Stimulated activated CD8-positive, alpha-beta memory T cell treated with anti-CD3 and anti-CD28 coated beads, Interleukin-7, amount 100 ng/mL, for 24 hours (primary cell): ENCODE measurements at places on chromosomes 16 and 17.
A peak's percentile ranks its signal among the peaks of the same experiment; 100 is the strongest.

- no peak for DNase-seq
Measured at GRCh38 chr16:67372664-67373063, 20.6 kb downstream of the TPPP3 start.

- no peak for DNase-seq
Measured at GRCh38 chr16:2763173-2763572, 10.7 kb downstream of the SRRM2 start.

DNA sequence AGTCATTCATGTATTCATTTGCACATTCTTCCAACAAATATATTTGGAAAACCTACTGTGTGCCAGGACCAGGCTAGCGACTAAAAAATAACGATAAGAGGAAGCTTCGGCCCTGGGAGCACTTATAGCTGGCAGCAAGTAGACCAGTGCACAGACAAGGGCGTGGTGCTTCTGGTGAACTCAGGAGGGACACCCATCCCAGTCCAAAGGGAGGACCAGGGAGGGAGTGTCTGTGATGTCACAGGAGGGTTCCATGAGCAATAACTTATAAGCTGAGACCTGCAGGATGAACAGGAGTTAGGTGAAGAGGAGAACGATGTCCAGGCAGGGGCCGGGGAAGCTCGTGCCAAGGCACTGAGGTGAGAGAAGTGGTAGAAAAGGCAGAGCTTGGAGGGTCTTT is 17.4 kb upstream of the PHOSPHO1 start:
- no peak for DNase-seq

GRCh38 chr16:68217506-68217905 is 18.4 kb downstream of the ESRP2 start:
- no peak for DNase-seq

DNA sequence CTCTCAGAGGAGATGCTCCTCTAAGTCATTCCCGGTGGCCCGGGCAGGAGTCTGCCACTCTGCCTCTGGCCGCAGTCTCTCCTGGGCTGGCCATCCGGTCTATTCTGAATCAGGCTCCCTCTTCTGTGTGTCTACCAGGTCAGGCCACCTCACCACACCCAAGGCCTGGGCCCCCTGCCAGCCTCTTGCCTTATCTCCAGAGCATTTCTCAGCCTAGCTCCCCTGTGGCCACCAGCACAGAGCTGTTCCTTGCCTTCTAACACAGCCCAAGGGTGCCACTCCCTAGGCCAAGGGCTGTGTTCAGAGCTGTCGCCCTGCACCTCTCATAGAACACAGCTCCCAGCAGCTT is 55.3 kb downstream of the MYO18A start:
- no peak for DNase-seq

DNA sequence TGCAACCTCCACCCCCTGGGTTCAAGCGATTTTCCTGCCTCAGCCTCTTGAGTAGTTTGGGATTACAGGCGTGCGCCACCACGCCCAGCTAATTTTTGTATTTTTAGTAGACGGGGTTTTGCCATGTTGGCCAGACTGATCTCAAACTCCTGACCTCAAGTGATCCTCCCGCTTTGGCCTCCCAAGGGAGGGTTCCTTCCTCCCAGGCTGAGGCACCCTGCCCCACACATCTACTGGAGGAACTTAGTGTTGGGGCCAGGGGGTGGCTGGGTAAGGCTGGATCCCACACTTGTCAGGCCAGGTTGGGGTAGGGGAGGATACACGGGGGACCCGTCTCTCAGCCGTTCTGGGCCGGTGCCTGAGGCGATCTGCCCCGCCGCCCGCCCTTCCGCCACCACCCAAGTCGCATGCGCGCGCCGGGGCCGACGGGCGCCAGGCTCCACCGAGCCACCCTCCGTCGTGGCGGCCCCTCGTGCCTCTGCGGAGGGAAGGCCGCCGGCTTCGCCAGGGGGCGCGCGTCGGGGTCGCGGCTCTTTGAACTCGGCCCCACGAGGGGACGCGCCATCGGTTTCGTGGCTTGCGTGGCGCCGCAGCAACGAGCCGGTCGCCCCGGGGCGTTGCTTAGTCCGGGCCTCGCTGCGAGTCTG is 15.9 kb downstream of the GRB7 start:
- DNase-seq = peak; percentile 36

- DNase-seq = no peak
Measured at GRCh38 chr16:31513126-31513525, 4.9 kb upstream of the RUSF1 start.

- DNase-seq = no peak
Measured at GRCh38 chr16:31440516-31441184, 1.9 kb downstream of the ZNF843 start.

- no peak for DNase-seq
Measured at GRCh38 chr16:27646806-27647205, 96.9 kb downstream of the KATNIP start.

DNA sequence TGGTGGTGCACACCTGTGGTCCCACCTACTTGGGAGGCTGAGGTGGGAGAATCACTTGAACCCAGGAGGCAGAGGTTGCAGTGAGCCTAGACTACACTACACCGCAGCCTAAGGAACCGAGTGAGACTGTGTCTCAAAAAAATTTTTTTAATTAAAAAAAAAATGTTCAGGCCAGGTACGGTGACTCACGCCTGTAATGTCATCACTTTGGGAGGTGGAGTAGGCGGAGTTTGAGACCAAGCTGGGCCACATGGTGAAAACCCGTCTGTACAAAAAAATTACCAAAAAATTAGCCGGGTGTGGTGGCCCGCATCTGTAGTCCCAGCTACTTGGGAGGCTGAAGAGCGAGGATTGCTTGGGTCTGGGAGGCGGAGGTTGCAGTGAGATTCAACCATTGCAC is 3.6 kb upstream of the FAM222B start:
- DNase-seq = no peak
